ENCODE measurements at places on chromosomes 12 and 14.

- DNase-seq = no peak
Measured at GRCh38 chr14:89336338-89336737, 80.7 kb downstream of the FOXN3 start.

DNA sequence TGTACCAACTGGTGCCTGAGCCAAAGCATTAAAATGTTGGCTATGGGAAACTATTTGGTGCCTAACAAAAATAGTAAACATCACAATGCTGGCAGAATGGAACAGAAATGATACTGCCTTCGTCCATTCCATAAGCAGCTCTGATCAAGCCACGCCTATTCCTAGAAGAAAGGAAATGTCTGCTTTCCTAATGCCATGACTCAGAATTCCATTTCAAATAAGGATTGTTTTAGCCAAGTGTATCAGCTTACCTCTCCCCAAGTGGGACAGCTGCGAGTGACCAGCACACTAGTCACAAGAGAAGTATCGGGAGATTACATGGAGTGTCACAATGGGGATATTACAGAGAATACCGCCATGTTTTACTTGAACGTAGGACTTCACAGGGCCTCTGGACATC lies 38.7 kb downstream of the GLT8D2 start:
- DNase-seq = no peak

DNA sequence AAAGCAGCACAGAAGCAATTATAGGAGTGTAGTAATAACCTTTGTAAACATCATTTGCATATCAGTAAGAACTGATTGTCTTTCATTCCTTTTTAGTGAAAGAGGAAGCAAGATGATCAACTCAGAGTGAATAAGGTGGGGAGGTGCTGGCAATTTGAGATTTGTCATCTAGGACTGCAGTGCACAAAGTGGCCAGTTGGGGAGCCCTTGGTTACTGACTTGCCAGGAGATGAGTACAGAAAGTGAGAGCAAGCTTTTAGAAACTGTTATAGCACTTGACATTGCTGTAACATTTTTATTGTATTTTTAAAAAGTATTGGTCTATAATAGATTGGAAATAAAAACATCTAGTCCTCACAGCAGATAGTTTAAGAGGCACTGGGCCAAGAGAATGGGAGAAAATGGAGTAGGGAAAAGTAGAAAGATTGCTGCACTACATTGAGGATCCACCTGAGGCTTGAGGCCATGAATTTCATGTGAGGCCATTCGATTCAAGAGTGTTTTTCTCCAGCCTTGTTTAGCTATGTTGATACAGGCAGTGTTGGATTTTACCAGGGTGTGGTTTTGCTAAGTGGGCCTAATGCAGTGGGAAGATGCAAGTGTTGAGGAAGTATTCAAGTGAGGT lies 98.2 kb downstream of the SNAPC1 start:
- DNase-seq = no peak

GRCh38 chr14:34502001-34502400 lies 37.5 kb downstream of the EAPP start:
- no peak for DNase-seq

GRCh38 chr14:65478596-65478995 lies 66.1 kb downstream of the FUT8 start:
- DNase-seq = peak; percentile 28

GRCh38 chr12:19191089-19191488 lies 61.6 kb downstream of the PLEKHA5 start:
- no peak for DNase-seq
